ENCODE measurements at places on chromosomes 6 and 20.
A peak's percentile ranks its signal among the peaks of the same experiment; 100 is the strongest.

- no peak for DNase-seq
Observed at GRCh38 chr6:154749341-154749740, 16.1 kb downstream of the SCAF8 start.

DNA sequence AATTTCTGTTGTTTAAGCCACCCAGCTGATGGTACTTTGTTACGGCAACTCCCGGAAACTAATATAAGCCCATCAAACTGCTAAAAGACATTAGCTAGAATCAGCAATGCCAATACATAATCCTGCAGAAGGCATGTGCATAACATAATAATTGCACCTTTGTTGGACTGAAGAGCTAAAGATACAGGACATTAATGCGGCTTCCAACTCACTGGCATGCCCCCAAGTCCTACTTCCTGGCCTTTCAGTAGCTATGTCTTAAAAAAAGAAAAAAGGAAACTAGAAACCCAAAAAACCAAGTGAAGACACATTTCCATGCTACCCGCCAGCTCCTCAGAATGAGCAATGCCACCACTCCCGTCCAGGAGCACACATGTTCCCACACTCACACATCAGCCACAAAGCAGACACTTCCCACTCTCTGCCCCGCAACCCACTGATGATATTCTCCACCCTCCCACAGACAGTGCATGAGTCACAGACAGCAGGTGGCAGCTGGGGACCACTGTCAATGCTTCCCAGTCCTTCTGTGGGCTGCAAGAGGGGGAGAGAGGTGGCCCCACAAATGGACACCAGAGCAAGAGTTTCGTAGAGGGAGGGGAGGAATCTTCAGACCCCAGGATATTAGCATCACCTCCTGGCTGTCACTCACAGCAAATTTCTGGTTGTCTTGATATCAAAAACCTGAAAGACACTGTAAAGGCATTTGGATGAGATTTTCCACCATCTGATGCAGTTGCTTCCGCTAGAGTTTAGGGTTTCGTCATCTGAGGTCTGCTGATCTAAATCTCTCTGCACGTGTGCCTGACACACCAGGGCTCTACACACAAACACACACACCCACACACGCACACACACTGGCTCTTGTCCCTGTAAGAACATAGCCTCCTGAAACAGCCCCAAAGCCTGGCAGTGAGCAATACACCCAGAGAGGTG lies 32.8 kb downstream of the GFOD1 start:
- peak; percentile 94 for DNase-seq

DNA sequence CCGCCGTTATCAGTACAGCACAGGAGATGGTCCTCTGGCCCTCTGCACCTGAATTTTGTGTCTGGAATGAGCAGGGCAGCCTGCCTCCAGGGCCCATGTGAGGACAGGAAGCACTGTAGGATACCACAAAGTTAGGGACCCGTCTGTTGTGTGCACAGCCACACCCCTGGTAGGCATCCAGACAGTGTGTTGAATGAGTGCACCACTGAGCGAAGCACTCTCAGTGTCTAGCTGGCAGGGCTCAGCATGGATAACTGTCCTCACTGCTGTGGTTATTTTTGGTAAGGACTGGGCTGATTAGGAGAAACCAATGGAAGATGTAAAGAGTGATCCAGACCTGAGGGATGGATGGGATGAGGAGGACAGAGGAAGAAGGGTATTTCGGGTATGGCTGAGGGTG lies 178.7 kb downstream of the CLIC5 start:
- DNase-seq: no peak

DNA sequence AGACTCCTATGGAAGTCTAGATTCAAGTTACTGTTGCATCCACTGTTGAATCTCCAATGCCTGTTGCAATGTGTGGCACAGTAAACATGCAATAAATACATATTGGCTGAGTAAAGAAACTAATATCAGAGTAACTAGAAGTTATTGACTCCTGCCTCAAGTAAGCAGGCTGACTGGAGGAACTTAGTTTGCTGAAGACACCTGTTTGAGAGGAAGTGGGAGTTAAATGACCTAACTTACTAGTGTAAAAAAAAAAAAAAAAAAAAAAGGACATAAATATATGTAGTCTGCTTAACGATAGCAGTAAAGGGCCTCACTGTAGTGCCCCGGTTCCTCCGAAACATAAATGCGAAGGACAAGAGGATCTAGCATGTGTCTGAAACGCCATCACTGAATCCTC lies 249.8 kb upstream of the PRDM1 start:
- DNase-seq: no peak

DNA sequence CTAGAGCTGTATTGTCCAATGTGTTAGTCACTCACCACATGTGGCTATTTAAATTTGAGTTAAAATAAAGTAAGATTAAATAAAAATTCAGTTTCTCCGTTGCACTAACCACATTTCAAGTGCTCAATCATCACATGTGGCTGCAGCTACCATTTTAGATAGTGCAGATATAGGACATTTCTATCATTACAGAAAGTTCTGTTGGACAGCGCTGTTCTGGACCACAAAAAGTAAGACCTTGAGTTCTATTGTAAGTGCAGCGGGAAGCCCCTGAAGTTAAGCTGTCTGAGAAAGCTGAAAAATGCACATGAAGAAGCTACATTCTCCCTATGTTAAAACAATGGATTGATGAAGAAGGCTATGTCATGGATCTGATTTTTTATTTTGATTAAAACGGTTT lies 1.1 kb downstream of the ORC3 start:
- DNase-seq: no peak

DNA sequence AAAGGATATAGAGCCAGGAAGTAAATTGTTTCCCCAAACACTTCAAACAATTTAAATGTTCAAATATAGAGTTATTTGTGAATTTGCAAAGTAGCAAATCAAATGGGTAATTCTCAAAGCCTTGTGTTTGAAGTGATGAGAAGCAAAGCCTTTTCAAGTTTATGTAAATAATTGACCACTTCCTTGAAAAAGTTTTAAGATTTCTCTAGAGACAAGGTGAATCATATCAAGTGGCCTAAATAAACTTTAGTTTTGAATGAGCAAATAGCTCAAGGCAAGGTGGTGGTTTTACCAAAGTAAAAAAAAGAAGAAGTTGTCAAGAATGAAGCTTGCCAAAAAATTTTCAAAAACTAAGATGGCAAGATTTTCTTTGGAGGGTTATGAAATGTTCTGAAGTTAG lies 42.6 kb upstream of the IFNGR1 start:
- DNase-seq: no peak

- peak; percentile 57 for DNase-seq
Observed at GRCh38 chr6:20404641-20405032, 3.0 kb downstream of the E2F3 start.

DNA sequence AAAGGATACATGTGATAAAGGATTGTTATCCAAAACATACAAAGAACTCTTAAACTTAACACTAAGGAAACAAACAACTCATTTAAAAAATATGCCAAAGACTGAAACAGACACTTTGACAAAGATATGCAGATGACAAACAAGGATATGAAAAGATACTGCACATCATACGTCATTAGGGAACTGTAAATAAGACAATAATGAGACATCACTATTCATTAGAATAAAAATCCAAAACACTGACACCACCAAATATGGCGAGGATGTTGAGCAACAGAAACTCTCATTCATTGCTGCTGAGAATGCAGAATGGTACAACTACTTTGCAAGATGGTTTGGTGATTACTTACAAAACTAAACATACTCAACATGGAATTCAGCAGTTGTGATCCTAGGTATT lies 156.5 kb upstream of the FOXA2 start:
- DNase-seq: no peak

DNA sequence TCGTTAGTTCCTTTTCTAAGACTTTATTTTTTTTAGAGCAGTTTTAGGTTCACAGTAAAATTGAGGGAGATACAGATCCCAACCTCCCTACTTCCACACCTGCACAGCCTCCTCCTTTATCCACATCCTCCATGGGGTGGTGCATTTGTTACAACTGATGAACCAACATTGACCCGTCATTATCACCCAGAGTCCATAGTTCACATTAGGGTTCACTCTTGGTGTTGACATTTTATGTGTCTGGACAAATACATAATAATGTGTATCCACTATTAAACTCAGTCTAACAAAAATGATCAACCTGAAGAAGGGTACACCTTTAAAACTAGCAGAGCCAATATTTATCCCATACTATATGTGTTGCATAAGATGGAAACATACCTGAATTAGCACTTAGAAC lies 130.4 kb upstream of the CCDC28A start:
- DNase-seq: no peak

- peak; percentile 53 for DNase-seq
Observed at GRCh38 chr6:2127484-2127911, 117.9 kb downstream of the GMDS start.

DNA sequence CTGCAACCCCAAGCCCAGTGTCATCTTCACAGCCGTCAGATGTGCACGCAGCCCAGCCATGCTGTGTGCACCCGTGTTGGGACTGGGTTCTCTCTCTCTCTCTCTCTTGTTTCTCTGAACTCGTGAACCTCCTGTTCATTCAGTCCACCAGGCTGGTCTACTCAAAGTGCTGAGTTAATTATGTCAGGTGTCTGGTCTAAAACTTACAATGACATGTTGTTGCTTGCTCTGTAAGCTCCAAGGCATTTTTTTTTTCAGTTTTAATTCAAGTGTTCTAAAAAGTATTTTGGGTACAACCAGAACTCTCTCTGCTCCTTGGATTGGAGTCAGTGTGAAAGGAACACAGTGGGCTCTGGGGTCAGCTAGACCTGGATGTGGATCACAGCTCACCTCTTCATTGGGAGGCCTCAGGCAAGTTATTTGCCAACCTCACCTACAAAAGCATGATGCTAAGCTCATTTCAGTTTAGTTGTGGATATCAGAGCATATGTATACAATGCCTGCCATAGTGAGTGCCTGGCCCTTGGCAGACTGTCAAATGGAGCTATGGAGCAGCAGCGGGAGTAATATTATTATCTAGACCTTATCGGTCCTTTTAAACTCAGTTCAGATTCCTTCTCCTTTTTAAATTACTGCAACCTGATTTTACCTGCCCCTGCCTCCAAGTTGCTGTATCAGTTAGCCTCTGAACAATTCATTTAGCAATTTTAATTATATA lies 59.5 kb downstream of the PLEKHG1 start:
- no peak for DNase-seq

GRCh38 chr6:156279261-156279969 lies 497.8 kb upstream of the ARID1B start:
- DNase-seq: no peak

DNA sequence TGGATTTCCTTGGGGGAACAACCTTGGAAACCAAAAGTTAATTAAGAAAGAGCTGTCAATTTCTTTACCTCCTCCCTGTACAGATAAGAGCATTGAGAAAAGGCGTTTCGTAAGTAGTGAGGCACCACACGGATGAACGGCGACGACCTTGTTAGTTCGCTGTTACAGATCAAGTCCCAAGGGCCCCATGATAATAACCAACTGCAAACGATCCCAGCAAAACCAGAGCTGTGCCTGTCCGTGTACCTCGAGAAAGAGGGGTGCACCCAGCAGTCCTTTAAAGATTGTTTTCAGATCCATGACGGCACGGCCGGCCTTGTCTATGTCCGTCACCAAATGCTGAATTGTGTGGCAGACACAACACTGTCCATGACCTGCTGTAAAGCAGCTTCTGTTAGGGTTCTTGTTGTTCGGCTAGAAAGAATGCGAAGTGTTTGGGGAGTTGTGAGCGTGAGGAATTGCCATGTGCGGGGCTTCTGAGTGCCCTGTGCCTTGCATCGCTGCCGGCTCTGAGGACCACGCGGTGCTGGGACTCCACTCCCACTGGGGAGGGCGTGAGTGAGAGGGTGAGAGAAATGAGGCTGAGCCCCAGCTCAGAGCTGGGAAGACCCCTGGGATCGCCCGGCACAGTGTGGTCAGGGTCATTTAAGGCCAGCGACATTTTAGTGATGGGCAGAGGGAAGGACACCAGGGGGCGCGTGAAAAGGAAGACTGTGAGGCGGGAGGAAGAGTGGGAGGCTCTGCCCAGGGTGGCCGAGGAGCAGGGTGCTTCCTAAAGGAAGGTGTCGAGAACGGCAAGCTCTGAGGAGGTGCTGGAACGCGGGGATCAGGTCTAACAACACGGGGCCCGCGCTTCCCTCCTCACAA lies 136.8 kb upstream of the RPS6KA2 start:
- no peak for DNase-seq

GRCh38 chr6:48750861-48751260 lies 639.9 kb upstream of the PTCHD4 start:
- DNase-seq: no peak

DNA sequence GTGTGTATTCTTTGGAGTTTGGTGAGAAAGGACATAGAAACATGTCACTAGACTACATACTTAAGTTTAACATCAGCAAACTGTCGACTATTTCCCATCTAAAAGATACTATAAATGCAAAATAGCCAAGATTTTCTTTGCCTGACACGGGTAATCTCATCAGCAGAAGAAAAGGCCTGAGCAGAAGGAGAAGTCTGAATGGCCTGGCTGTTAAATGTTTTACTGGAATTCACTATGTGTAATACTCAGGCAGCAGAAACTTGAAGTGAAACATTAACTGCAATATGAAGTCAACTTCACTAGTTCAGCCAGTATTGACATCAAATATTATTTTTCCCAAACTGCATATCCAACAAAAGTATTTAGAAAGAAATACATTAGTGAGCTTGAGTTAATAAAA lies 6.4 kb upstream of the DSE start:
- DNase-seq: no peak

GRCh38 chr6:53915026-53915691 lies 120.4 kb downstream of the LRRC1 start:
- no peak for DNase-seq

GRCh38 chr6:21752054-21752811 lies 158.7 kb downstream of the SOX4 start:
- DNase-seq: no peak

- no peak for DNase-seq
Observed at GRCh38 chr6:5079692-5080091, 5.4 kb upstream of the PPP1R3G start.

GRCh38 chr20:59754551-59754950 lies 150.2 kb downstream of the PHACTR3 start:
- no peak for DNase-seq

DNA sequence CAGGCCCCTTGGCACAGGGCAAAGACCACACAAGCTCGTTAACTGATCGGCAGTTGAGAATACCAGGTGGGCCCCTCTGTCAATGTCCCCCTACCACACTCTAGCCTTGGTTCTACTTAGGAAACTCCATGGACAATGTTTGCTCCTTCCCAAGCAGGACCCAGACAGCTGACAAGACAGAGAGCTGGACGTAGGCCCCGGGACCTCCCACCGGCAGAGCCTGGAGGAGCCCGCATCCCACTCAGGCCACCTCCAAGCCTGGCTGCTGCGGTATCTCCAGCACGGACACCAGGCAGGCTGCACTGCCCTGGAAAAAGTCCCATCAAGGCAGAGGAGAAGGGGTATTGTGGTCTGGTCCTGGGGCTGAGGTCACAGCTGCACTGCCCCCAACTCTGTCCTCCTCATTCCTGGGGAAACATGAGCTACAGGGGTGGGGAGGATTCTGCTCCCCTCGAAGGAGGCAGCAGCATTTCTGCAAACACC lies 6.2 kb upstream of the GRM4 start:
- no peak for DNase-seq

Measured in stimulated activated CD4-positive, alpha-beta T cell treated with anti-CD3 and anti-CD28 coated beads, Interleukin-4, amount 100 ng/mL, for 4 hours (primary cell).